Stimulated activated CD4-positive, alpha-beta T cell treated with anti-CD3 and anti-CD28 coated beads, Interleukin-1b, Interleukin-23, amount 100 ng/mL, for 1 hour (primary cell): ENCODE measurements at places on chromosomes 5 and 9.

DNA sequence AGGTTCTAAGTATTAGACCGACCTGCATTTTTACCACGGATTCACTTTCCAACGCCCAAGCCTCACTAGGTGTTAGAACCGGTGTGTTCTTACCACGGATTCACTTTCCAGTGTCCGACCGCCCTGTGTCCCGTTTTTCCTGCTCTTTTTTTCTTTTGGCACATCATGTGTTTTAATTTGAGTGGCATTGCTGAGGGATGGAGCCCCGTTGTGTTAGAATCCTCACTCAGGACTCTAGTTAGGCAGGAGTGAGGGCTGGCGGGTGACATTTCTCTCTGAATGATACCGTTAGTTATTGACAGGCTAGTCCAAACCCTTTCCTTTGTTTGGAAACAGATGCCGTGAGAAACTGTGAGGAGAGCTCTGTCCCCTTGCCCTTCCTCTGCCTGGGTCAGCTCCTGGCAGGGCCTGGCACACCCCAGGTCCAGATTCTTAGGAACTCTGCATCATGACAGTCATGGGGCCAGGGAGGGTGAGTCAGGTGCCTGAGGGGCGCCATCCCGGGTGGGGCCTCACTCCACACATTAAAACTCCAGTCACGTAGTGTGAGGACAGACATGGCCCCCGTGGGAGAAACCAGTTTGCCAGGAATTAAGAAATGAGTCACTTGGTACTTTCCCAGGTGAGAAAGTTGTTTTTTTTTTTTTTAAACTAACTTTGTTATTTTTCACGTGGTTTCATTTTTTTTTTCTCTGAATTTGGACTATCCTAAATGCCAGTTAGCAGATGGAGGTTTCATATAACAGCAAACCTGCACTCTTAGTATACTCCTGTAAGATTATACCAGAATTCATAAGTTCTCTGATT is 15.8 kb downstream of the EXOC3 start:
- DNase-seq, result no peak

DNA sequence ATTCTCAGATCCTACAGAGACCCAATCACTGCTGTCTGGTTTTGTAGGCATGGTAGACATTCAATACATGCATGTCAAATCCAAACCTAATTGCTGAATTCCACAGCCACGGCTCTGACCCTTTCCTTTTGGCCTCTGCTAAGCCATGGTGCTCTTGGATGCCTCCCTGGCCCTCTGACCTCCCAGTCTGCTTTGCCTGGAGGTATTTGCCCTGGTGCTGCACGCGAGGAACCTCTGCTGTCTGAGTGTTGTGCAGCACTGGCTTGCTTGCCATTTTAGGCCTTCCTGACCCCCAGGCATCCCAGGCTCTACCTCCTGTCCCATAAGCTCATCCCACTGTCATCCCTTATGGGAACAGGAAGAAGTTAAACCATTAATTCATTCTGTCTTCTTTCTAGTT is 60.9 kb downstream of the DOCK2 start:
- no peak for DNase-seq

DNA sequence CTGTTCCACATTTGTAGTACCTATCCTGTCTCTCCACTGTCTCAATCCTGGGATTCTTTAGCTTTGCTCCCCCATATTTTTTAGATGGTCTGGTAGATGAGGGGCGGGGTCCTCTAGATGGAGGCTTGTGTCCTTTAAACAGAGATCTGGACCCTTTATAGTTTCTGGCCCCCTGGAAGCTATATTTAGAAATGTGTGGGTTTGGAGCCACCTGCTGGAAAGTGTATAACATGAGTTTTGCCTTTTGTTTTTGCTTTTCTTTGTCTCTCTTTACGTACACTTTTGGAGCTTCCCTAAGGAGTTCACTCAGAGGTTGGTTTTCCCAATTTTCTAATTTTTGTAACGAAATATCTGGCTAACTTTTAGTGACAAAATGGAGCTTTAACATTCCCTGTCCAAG is 110.7 kb downstream of the CFAP95 start:
- DNase-seq, result no peak

GRCh38 chr9:32968101-32969011 is 33.1 kb downstream of the APTX start:
- no peak for DNase-seq

DNA sequence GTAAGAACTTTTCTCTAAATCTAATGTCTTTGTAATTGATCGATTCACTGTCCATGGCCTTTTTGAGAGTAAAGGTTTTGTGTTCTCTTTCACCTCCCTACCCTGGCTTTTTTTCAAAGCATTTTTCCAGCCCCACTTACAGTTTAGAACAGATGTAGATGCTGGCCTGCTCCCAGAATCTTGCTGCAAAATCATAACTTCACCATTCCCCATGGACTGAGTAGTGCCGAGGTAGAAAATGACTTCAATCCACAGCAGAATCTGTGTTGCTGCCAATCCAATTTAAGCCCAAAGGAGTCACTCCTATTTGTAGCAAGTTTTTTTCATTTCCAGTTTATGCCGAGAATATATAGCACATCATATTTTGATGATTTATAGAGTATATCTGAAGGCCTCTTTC is 46.5 kb upstream of the CEMIP2 start:
- no peak for DNase-seq

DNA sequence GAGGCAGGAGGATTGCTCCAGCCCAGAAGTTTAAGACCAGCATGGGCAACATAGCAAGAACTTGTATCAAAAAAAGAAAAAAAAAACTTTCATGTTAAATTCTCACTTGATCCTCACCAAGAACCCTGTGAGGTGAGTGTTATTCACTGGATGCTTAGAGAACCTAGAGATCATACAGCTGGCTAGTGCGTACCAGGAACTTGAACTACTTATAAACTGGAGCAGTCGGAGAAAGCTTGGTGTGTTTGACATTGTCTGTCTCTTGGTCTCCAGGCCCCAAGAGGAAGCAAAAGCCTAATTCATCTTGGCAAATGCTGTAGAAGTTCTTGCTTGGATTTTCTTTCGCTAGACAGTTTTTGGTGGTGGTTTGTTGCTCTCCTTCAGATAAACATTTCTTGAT is 18.1 kb downstream of the TJP2 start:
- DNase-seq, result no peak

- no peak for DNase-seq
These were observed 24.4 kb upstream of the COL5A1 start for GRCh38 chr9:134617246-134617645.

DNA sequence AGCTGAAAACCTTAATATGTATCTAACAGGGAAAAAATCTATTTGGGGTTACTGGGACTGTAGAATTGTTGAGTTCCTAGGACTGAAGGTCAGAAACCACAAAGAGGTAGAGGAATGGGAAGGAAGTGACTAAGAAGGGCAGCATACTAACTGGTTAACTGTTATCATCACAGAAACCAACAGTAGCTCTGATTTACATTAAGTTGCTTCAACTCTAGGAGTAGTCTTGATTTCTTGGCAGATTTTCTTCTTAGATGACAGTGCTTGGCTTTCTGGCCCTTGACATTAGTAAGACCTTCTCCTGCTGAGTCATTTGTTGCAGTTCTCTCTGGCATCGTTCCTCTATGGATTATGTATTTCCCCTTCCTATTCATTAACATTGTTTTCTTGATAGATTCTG is 116.1 kb upstream of the RASA1 start:
- no peak for DNase-seq

DNA sequence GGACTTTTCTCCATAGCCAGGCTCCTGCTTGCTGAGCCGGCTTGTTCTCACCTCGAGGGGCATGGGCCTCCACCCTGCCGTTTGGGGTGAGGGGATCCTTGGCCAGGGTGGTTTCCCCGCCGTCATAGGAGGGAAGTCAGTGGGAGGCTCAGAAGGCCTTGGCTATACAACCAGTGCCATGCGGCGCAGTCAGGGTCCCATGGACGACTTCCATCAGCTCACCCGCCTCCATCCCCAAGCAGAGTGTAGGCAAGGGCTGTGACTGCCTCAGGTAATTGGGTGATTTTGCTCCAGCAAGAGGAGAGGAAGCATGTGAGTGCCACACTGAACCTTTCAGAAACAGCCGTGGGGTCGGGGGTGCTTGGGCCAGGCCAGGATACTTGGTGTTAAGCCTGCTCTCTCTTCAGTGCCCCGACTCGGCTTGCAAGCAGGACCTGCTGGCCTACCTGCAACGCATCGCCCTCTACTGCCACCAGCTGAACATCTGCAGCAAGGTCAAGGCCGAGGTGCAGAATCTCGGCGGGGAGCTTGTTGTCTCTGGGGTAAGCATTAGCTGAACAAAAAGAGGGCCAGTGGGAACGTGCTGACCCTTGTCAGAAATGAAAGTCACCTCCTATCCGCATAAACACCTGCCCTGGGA is 57.2 kb upstream of the LRRTM2 start:
- no peak for DNase-seq

GRCh38 chr5:138240650-138241385 is 27.7 kb upstream of the CDC23 start:
- DNase-seq, result no peak

DNA sequence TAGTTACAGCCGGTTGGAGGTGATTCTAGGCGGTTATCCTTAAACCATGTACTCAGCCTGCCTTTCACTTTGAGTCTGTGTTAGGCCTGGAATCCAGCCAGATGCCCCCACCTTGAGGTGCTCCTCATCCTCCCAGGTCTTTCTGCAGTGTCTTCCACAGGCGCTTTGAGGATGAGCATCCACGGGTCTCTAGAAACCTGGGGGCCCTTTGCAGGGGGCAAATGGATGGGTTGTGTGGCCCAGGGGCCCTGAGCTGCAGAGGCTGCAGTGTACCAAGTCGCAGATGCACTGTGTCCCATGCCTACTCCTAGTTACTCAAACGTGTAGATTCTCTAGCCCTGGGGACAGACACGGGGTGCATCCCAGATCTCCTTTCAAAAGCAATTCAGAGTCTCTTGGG is 242.1 kb upstream of the IRX1 start:
- DNase-seq, result no peak
